ENCODE measurements at places on chromosomes 16 and 17.

DNA sequence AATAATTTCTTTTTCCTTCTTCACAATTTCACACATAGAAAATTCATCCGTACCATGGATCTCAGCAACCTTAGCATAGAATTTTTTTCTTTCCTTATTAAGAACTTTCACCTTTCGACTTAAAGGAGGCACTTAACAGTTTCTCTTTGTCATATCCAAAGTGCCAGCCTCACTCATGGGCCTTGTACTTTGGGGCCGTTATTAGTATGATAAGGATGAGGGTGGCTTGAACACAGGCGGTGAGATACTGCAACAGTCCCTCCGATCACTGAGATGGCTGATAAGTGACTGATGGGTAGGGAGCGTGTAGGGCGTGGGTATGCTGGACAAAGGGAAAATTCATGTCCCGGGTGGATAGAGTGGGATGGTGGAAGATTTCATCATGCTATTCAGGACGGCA, 85.3 kb downstream of the OR1D5 start:
- no peaks in the 10 kb centered on the region for H3K27me3 ChIP-seq
- no peak overlapping the region for H3K27ac ChIP-seq
- H3K4me1 ChIP-seq: peaks cover 15% of the 10 kb centered on the region
- peaks cover 5% of the 10 kb centered on the region for H3K36me3 ChIP-seq
- DNase-seq: no peak
- H3K4me3 ChIP-seq: no peak overlapping the region

DNA sequence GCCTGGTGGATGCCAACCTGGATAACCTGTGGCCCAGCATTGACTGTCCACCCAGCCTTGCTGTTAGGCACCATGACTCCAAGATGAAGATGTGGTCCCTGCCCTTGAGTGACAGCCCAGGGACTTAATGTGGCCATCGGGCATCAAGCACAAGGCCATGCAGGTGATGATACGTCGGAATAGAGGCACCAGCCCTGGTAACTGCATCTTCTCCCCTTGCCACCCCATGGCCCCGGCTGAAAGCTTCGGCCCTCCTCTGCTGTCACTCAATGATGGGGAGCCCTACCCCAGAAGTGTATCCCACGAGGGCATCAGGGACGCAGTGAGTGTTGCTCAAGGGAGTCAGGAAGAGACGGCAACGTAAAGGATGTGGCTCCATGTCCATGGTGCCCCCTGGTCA, 2.0 kb downstream of the NT5C start:
- H3K36me3 ChIP-seq: peaks cover 8% of the 10 kb centered on the region
- H3K27ac ChIP-seq: no peak overlapping the region
- H3K4me1 ChIP-seq: peaks cover 16% of the 10 kb centered on the region
- no peak for DNase-seq

- DNase-seq: no peak
- H3K4me1 ChIP-seq: no peaks in the 10 kb centered on the region
- H3K4me3 ChIP-seq: no peak overlapping the region
- peaks cover 19% of the 10 kb centered on the region for H3K36me3 ChIP-seq
Measured at GRCh38 chr16:72921106-72921505, 126.8 kb downstream of the ZFHX3 start.

GRCh38 chr16:28937222-28937876, 5.6 kb downstream of the CD19 start:
- DNase-seq: no peak
- H3K27ac ChIP-seq: no peak overlapping the region
- H3K36me3 ChIP-seq: no peaks in the 10 kb centered on the region
- no peak overlapping the region for H3K4me3 ChIP-seq
- no peaks in the 10 kb centered on the region for H3K27me3 ChIP-seq

- H3K4me1 ChIP-seq: no peaks in the 10 kb centered on the region
- H3K4me3 ChIP-seq: no peak overlapping the region
- no peak overlapping the region for H3K27ac ChIP-seq
- H3K27me3 ChIP-seq: no peaks in the 10 kb centered on the region
Measured at GRCh38 chr17:71267668-71268067, 853.2 kb upstream of the SOX9 start.

- H3K27me3 ChIP-seq: no peaks in the 10 kb centered on the region
- peaks cover 9% of the 10 kb centered on the region for H3K4me1 ChIP-seq
- DNase-seq: no peak
- H3K36me3 ChIP-seq: no peaks in the 10 kb centered on the region
- H3K27ac ChIP-seq: peak overlapping the region; percentile 77
- H3K4me3 ChIP-seq: no peak overlapping the region
Measured at GRCh38 chr16:81542609-81543570, 98.3 kb downstream of the CMIP start.

- peak overlapping the region; percentile 85 for H3K4me3 ChIP-seq
- peaks cover 14% of the 10 kb centered on the region for H3K4me1 ChIP-seq
- H3K27me3 ChIP-seq: no peaks in the 10 kb centered on the region
Measured at GRCh38 chr17:44005527-44006271, 1.3 kb downstream of the NAGS start.

DNA sequence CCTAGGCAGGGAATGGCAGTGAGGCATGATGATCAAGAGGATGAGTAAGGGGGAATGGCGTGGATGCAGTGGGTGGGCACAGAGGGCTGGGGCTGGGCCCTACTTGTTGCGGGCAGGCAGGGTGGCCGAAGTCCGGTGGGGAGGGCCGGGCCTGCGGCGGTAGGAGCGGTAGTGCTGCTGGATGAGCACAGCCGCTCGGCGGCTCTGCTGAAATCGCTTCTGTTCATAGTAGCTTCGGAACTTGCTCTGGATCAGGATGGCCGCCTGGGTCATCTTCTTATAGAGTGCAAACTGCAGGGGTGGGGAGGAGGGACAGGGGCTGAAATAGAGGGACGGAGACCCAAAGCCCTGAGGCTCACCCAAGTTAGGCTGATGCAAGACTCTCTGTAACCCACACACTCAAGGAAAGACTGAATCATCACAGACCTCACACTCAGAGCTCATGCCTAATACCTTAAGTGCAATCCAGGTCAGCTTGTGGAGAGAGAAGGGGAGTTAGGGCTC, 1.5 kb upstream of the SPAG7 start:
- peaks cover 15% of the 10 kb centered on the region for H3K4me1 ChIP-seq
- no peaks in the 10 kb centered on the region for H3K27me3 ChIP-seq
- H3K27ac ChIP-seq: no peak overlapping the region
- H3K4me3 ChIP-seq: no peak overlapping the region
- peak; percentile 92 for DNase-seq

- H3K27me3 ChIP-seq: no peaks in the 10 kb centered on the region
- peaks cover 6% of the 10 kb centered on the region for H3K4me1 ChIP-seq
- H3K36me3 ChIP-seq: no peaks in the 10 kb centered on the region
- no peak overlapping the region for H3K4me3 ChIP-seq
- no peak for DNase-seq
Measured at GRCh38 chr17:72267601-72268000, 146.8 kb downstream of the SOX9 start.

DNA sequence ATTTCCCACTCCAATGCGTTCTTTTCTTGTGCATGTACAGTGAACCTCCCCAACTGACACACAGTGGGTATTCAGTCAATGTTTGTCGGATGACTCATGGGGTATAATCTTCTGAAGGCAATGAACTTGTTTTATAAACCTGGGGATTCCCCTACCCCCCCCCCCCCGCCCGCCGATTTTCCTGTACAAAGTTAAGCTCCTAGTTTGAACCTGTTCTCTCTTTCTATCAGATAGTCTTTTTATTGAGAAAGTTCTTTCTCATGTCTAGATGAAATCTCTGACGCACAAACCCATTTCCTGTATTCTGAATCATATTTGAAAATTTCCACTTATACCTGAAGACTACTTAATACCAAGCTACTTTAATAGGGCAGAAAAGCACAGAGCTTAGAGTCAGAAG, 338.3 kb downstream of the CA10 start:
- H3K4me1 ChIP-seq: no peaks in the 10 kb centered on the region
- H3K4me3 ChIP-seq: no peak overlapping the region
- H3K36me3 ChIP-seq: no peaks in the 10 kb centered on the region
